AG09319 (cell line): ENCODE measurements at places on chromosomes 3 and 15.
A peak's percentile ranks its signal among the peaks of the same experiment; 100 is the strongest.

DNA sequence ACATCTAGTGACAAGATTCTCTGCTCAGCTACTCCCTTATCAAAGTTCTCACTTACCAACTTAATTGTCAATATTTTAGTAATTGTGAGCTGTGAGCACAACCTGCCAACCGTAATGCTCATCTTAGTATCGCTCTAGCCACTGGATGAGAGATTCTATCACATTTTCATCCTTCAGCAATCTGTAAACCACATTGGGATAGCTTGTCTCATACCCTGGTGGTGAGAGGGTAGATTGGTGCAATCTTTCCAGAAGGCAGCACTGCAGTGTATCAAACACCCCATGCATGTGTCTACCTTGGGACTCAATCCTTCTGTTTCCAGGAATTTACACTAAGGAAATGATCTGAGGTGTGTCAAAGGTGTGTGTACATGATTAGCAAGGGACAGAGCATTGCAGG, 18.9 kb upstream of the ATP8B4 start:
- DNase-seq = no peak

DNA sequence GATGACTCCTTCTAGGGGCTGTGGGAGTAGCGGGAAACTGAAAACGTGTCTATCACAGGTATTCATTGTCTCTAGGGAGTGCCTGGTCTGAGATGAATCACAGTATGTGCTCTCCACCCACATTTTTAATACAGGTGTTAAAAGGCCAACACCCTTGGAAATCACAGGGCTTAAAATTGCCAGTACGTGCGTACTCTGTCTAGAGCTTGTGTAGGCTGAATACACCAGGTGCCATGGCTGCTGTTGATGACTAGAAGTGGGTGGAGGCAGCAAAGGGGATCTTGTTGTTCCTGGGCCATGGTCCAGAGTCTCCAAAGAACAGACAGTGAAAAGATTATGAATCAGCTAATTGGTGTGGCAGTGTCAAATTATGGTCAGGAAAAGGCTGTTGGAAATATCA, 35.1 kb upstream of the P3H2 start:
- no peak for DNase-seq

DNA sequence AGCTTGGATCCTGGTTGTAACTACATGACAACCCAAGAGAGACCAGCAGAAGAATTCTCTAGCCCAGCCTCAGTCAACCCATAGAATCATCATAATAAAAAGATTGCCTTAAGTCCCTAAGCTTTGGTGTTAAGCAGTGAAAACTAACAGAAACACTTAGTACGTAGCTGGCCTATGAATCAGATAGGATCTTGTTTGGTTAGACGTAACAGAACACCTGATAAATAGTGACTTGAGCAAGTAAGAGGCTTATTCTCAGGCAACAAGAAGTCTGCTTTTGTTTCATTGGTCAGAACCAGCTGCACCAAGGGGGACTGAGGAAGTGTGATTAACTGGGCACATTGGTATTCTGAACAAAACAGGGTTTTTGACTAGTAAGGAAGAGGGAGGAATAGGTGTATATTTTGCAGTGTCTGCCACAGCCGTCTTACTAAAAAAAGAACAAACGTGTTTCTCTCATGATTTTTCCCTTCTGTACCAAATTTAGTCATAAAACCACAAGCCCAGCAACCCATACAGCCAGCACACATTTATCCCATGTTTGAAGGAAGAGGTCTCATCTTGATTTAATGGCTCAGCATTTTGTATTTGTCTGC, 53.3 kb upstream of the GLCE start:
- no peak for DNase-seq

- DNase-seq = no peak
These were observed 57.7 kb downstream of the IL16 start for GRCh38 chr15:81254277-81254915.

GRCh38 chr15:64883100-64883581, 28.6 kb upstream of the ANKDD1A start:
- DNase-seq = no peak

DNA sequence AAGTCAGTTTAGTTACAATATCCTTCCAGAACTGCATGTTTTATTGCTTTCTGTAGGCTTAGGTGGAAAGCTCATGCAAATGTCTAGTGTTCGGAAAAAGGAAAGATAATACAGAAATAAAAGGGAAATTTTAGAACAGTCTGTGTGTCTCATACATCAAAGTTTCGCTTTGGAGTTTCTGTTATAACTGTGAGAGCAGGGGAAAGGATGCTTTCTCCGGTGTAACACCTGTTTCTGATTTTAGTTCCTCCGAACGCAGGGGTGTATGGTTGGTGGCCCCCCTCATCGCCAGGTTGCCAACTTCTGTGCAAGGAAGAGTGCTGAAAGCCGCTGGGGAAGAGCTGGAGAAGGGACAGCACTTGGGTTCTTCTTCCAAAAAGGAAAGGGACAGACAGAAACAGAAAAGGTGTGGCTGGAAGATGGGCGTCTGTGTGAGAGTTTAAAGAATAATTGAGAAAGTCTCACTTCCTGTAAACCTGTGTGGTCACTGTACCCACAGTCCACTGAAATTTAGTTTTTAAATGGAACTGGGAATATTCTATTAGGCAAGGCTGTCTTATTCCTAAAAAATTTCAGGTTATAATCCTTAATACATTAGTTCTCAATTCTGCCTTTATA, 6.7 kb downstream of the P2RY12 start:
- no peak for DNase-seq

- DNase-seq = no peak
These were observed 26.7 kb downstream of the SLC6A1 start for GRCh38 chr3:11019116-11019819.

- peak; percentile 44 for DNase-seq
These were observed 17.9 kb upstream of the ABI3BP start for GRCh38 chr3:101011136-101011535.

- DNase-seq = no peak
These were observed 61.4 kb downstream of the ATP10A start for GRCh38 chr15:25801586-25802284.

DNA sequence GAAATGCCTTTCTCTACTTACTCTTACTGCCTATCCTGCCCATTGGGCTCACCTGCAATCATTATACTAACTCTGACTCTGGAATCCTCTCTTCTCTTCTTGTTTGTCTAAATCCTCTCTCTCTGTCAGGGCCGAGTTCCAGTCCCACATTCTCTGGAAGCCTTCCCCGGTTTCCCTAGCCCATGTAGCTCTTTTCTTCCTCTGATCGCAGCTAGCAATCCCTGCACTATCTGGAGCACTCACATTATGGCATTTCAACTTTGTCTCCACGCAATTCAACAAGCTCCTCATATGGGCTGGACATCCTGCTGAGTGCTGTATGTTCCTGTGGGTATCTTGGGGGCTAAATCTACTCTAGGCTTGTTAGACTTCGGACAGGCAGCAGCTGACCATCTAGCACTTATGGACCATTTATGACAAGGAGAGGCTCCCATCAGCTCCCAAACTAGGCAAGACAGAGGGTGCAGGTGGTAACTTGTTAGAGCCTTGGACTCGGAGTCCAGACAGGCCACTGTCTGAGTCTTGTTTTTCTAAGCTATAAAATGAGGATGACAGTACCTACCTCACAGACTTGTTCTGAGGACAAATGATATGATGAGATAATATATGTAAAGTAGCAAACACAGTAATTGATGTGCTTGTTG, 58.3 kb downstream of the EPHB3 start:
- DNase-seq = no peak

GRCh38 chr3:24828011-24828410, 333.4 kb upstream of the THRB start:
- DNase-seq = no peak

GRCh38 chr15:57573151-57573550, 18.6 kb upstream of the MYZAP start:
- DNase-seq = no peak

DNA sequence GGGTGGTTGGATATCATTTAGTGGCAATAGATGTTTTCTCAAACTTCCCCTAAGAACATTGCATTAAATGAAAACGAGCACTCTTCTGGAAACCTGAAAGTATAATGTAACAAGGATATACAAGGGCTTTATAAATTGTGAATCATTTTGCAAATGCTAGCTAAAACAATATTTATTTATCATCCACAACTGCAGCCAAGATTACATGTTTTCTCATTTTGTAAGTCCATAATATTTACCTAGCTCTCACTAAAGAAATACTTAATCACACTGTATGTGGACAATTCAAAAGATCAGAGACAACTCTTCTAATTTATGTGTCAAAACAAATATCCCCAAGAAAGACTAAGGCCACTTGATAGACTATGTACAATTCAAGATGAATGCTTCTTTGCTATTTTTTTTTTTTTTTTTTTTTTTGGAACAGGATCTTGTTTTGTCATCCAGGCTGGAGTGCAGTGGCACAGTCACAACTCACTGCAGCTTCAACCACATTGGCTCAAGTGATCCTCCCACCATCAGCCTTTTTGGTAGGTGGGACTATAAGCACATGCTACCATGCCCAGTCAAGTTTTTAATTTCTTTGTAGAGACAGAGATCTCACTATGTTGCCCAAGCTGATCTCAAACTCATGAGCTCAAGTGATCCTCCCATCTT, 427.7 kb upstream of the THBS1 start:
- DNase-seq = no peak

GRCh38 chr15:48411971-48412591, 80.9 kb downstream of the DUT start:
- DNase-seq = no peak

DNA sequence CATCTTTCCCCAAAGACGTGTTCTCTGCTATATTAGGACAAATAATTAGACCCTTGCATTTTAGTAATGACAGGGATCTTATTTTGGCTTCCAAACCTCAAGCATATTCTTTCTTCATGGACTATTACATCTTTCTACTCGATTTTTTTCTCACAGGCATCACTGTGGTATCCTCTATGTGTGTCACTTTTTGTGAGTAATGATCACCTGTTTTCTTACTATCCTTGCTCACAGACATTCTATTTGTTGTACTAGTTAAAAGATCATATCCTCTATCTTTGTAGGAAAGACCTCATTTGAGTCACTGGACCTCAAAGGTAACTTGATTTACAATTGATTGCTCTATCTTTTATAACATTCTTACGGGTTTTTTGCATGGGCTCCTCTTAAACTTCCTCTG, 6.8 kb downstream of the C3orf80 start:
- no peak for DNase-seq

- DNase-seq = no peak
These were observed 15.9 kb upstream of the ERC2 start for GRCh38 chr3:56484122-56484521.

- no peak for DNase-seq
These were observed 41.9 kb downstream of the NDUFB4 start for GRCh38 chr3:120637851-120638559.

DNA sequence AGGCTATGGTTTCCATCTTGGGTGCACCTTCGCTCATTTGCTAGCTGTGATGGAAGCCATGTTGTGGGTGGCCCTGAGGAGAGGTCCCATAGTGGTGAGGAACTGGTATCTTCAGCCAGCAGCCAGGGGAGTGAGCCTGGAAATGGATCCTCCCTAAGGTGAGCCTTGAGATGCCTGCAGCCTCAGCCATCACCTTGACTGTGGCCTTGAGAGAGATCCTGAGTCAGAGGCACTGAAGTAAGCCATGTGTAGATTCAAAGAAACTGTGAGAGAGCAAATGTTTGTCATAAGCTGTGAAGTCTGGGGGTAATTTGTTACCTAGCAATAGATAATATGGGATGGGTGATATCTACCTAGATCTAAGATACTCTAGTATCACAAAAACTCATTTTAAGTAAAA, 105.3 kb downstream of the SNRK start:
- no peak for DNase-seq

DNA sequence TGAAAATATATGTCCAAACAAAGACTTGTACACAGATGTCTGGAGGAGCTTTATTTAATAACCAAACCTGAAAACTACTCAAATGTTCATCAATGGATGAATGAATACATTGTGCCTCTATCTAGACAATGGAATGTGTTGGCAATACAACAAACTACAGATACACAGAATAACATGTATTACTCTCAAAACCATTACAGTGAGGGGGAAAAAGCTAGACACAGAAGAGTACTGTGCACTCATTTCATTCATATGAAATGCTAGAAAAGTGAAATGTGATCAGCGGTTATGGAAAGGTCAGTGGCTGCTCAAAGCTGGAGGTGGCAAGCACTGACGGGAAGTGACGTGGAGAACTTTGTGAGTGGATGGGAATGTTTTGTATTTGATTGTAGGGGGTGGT, 13.2 kb downstream of the STOML1 start:
- DNase-seq = no peak

- DNase-seq = no peak
These were observed 47.0 kb downstream of the ZNF609 start for GRCh38 chr15:64507293-64507802.

DNA sequence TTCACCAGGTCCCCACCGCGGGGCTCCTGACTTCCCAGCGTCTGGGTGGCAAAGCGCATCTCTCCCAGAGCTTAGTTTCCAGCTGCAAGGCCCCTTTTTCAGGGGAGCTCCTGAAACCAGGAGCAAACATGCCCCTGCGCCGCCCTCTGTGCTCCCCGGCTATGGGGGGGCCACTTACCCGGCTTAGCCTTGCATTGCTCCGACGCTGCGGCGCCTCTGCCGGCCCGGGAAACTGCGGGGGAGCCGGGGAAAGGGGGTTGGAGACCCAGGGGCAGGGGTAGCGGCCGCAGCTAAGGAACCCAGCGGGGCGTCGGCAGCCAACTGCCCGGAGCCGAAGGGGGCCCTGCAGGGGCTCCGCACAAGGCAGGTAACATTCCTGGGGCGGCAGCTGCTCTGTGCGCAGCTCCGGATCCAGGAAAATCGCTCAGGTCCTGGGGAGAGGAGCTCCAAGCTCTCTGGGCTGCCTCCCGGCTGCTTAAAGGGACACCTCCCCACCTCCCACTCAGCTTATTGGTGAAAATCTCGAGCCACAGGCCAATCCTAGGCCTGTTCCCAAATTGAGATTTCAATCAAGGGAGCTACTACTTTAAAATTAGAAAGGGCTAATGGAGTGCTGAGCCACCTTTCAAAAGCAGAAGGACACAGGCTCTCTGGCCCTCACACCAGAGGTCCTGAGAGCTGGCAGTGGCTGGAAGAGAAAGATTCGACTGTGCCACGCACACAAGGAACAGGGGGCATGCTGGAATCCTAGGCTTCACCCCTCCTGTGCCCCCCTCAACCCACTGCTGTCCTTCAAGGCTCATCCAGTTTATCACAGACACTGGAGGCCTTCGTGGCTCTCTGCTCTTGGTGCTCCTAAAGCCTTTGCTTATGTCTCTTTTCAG, 42.7 kb upstream of the PRICKLE2 start:
- DNase-seq = no peak

GRCh38 chr15:56475351-56475750, 10.4 kb upstream of the MNS1 start:
- DNase-seq = no peak

DNA sequence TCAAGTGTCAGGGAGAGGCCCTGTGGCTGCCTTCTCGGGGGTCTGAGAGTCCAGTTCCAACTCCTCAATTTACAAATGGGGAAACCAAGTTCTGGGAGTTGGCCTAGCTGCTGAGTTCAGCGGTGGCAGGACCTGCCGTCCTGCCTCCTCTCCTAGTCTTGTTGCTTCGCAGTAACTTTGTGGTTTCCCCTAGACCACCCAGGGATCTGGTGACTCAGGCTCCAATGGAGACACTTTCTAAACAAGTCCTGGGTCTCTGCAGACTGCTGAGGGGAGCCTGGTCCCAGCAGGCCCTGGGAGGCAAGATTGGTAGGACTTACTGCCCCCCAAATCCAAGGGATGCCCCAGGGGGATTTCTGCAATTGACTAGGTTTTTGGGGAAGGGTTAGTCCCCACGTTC, 83.6 kb downstream of the SMAD6 start:
- no peak for DNase-seq

GRCh38 chr3:95341314-95341713, 1278.5 kb downstream of the NSUN3 start:
- no peak for DNase-seq

GRCh38 chr3:21729888-21730459, 21.0 kb downstream of the ZNF385D start:
- DNase-seq = no peak

- DNase-seq = no peak
These were observed 2.9 kb upstream of the PRRT3 start for GRCh38 chr3:9955067-9955502.
